ENCODE measurements at places on chromosomes 7 and 10. TPM values are rescaled to one million over a fixed set of nuclear protein-coding genes. Genes with fewer than 3 reads are reported as not detected.

GRCh38 chr10:100715445-100716385 lies 29.7 kb upstream of the PAX2 start:
- H3K4me3 ChIP-seq: no peak overlapping the region
- no peak overlapping the region for H3K27ac ChIP-seq
- no peaks in the 10 kb centered on the region for H3K36me3 ChIP-seq
- no peak for DNase-seq

The BTBD16 gene
- not detected for total RNA-seq

DNA sequence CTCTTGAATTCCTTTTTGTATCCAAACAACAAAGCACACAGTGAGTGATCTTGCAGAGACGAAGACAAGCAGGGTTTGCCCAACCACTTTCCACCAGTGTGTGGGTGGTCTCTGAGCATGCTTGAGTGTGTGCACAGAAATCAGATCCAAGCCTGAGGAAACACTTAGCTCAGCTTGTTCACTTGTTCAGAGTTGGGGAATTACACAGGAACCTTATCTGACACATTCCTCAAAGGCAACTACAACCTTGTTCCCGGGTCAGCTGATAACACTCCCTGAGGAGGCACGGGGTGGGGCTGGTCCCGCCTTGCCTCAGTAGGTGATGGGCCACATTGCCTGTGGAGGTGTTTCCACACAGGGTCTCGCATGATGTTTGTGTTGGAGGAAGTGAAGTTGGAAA lies 216.9 kb downstream of the DYNC1I1 start:
- H3K36me3 ChIP-seq: no peaks in the 10 kb centered on the region
- no peaks in the 10 kb centered on the region for H3K4me1 ChIP-seq
- no peak overlapping the region for H3K4me3 ChIP-seq
- DNase-seq: no peak

- no peak overlapping the region for H3K27ac ChIP-seq
- no peaks in the 10 kb centered on the region for H3K4me1 ChIP-seq
- no peaks in the 10 kb centered on the region for H3K36me3 ChIP-seq
- no peak for DNase-seq
Observed at GRCh38 chr7:11748884-11749283, 83.1 kb downstream of the THSD7A start.

DNA sequence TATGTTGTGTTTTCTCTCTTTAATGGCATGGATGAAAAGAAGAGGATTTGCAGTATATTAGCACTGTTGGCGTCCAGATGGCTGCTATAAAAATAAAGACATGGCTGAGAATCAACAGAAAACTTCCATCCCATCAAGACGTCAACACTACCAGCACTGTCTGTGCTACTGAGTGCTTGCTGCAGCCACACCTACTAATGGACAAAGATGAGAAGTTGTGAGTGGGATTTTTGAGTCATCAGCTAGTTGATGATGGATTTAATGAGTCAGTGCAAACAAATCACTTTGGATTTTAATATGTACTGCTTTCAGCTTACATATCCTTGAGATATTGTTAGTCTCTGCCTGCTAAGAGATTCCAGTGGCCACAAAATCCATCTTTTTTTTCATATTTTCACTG lies 631.0 kb upstream of the ANKRD30A start:
- no peak overlapping the region for H3K27ac ChIP-seq
- H3K27me3 ChIP-seq: no peaks in the 10 kb centered on the region

GRCh38 chr10:129045599-129045998 lies 421.4 kb upstream of the MGMT start:
- no peak overlapping the region for H3K4me3 ChIP-seq
- H3K36me3 ChIP-seq: no peaks in the 10 kb centered on the region
- no peak for DNase-seq
- H3K27me3 ChIP-seq: no peaks in the 10 kb centered on the region
- H3K4me1 ChIP-seq: peaks cover 13% of the 10 kb centered on the region

GRCh38 chr7:113013761-113014449 lies 72.7 kb downstream of the GPR85 start:
- H3K4me3 ChIP-seq: no peak overlapping the region
- H3K4me1 ChIP-seq: no peaks in the 10 kb centered on the region
- H3K27me3 ChIP-seq: no peaks in the 10 kb centered on the region
- H3K27ac ChIP-seq: no peak overlapping the region

GRCh38 chr10:58064714-58065528 lies 202.8 kb downstream of the IPMK start:
- no peaks in the 10 kb centered on the region for H3K36me3 ChIP-seq
- no peak for DNase-seq
- H3K4me1 ChIP-seq: no peaks in the 10 kb centered on the region
- H3K27ac ChIP-seq: no peak overlapping the region
- no peaks in the 10 kb centered on the region for H3K27me3 ChIP-seq

The GIMAP6 gene
- 45.8 TPM for total RNA-seq

GRCh38 chr7:133873631-133874030 lies 253.5 kb upstream of the LRGUK start:
- no peaks in the 10 kb centered on the region for H3K4me1 ChIP-seq
- H3K4me3 ChIP-seq: no peak overlapping the region
- no peak overlapping the region for H3K27ac ChIP-seq

DNA sequence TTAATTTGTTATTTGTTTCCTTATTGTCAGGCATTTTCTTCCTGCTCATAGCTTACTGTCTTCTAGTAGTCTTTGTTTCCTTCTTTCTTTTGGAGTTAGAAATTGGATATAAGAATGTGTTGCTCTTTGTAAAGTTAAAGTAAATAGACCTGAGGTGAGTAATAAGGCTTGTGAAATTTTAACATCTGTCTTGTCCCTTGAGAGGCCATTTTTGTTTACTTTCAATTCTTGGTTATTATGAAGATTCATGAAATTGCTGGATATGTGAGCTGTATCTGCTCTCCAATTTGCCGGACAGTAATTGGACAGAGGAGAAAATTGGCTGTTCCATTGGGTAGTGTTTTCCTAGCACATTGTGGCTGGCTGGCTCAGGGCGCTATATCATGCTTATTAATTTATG lies 260.7 kb downstream of the EXOC4 start:
- H3K27me3 ChIP-seq: no peaks in the 10 kb centered on the region
- no peak for DNase-seq
- H3K4me3 ChIP-seq: no peak overlapping the region

DNA sequence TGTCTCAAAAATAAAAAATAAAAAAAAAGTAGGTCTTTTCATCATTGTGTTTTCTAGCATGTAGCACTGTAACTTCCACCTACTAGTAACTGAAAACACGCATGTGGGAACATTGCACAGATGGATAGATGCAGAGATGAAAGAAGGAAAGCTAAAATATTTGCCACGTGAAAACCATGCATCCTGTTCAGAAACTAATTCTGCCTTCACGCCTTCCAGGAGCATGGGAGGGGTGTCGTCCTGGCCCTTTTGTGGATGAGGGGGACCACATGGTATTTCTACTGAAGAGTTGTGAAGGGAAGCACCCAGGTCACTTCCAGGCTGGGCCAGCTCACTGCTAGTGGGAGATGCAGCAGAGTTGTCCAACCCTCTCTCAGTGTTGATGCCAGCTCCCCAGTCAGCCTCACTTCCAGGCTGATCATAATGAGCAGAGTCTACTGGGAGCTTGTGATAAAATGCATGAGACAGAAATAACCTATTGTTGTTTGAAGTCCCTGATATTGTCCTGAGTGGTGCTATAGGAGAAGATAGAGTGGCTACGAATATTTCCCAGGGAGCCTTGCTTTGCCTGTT lies 287.1 kb upstream of the CELF2 start:
- H3K27me3 ChIP-seq: no peaks in the 10 kb centered on the region
- H3K4me1 ChIP-seq: no peaks in the 10 kb centered on the region
- no peaks in the 10 kb centered on the region for H3K36me3 ChIP-seq
- H3K4me3 ChIP-seq: no peak overlapping the region

DNA sequence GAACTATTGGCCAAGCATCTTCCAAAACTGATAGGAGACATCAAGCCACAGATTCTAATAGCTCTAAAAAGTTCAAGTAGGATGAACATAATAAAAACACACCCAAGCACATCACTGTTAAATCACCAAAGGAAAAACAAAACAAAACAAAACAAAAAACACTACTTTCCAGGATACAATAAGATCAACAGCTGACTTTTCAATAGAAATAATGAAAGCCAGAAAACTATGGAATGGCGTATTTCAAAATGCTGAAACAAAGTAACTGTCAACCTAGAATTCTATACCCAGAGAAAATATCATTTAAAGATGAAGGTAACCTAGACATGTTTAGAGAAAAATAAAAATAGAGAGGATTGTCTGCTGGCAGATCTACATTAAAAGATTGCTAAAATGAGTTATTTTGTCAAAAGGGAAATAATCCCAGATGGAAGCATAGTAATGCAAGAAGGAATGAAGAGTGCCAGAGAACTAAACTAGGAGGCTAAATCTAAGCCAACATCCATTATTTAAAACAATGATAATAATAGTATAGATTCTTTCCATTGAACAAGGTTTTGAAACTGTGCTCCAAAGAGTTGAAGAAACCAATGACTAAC lies 13.9 kb downstream of the TUBAL3 start:
- H3K27ac ChIP-seq: no peak overlapping the region
- no peak for DNase-seq
- H3K36me3 ChIP-seq: no peaks in the 10 kb centered on the region
- no peaks in the 10 kb centered on the region for H3K4me1 ChIP-seq
- no peaks in the 10 kb centered on the region for H3K27me3 ChIP-seq

The CLRN3 gene
- not detected for total RNA-seq

The ANKRD26 gene
- total RNA-seq: 9.5 TPM

The CALCR gene
- not detected for total RNA-seq

Measured in CD8-positive, alpha-beta memory T cell (primary cell).